ENCODE measurements at places on chromosomes 1 and 21.

DNA sequence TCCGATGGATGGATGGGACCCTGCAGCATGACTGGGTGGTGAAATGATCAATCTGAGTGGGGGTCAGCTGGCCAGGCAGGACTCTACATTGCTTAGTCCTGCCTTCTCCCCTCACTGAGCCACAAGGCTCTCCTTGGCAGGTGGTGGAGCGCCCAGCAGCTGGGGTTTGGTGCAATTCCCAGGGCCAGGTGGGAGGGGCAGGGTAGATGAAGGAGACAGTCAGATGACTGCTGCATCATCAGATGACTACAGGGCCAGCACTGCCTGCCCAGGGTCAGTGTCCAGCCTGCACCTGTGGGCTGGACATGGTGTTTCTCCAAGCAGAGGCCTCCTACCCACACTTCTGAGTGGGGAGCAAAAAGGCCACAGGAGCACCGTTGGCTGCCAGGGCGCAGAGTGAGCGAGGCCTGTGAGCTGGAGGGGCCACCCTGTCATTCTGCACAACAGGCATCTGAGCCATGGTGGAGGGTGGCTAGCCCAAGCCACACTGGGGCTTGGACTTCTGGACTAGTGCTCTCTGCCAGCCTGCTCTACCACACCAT is 103.9 kb upstream of the EDN2 start:
- no peak for DNase-seq

GRCh38 chr21:30984889-30985288 is 53.4 kb downstream of the KRTAP19-8 start:
- no peak for DNase-seq

- no peak for DNase-seq
These were observed 24.5 kb downstream of the TMPRSS2 start for GRCh38 chr21:41483415-41483814.

DNA sequence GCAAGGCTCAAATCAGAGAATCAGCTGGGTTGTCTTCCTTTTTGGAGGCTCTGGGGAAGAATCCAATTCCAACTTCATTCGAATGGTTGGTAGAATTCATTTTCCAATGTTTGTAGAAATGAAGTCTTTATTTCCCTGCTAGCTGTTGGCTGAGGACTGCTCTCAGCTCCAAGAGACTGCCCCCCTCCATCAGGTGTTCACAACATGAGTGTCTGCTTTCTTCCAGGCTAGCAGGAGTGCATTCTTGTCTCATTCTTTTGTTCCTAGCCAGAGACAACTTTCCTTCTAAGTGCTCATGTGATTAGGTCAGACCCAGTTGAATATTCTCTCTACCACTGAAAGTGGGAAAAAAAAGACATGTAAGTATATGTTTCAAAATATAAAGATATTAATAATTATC is 95.2 kb downstream of the HLX start:
- DNase-seq, result no peak

GRCh38 chr21:21247424-21247823 is 249.2 kb downstream of the NCAM2 start:
- no peak for DNase-seq

DNA sequence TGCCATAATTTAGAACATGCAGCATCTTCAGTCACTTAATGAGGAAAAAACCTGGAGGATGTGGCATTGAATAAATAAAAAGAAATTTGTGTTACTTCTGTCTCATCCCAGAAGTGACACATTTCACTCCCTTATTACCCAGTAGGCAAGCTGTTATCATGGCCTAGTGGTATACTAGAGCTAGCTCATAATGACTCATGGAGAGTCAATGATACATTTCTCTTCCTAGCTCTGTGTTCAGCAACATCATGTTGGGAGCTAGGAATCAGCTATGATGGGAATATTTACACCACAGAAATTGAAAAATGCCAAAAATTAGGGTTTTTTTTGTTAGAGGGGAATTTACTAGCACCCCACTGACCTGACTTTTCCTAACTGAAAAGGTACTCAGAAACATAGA is 182.7 kb downstream of the HMCN1 start:
- DNase-seq, result no peak

DNA sequence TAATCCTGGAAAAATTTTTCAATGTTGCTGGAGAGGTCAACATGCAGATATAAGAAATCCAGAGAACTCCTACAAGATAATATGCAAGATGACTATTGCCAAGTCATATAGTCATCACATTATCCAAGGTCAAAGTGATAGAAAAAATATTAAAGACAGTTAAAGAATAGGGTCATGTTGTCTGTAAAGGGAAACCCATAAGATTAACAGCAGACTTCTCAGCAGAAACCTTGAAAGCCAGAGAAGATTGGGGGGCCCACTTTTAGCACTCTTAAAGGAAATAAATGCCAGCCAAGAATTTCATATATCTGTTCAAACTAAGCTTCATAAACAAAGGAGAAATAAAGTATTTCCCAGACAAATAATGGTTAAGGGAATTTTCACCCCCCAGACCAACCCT is 64.1 kb downstream of the PTGFR start:
- no peak for DNase-seq

DNA sequence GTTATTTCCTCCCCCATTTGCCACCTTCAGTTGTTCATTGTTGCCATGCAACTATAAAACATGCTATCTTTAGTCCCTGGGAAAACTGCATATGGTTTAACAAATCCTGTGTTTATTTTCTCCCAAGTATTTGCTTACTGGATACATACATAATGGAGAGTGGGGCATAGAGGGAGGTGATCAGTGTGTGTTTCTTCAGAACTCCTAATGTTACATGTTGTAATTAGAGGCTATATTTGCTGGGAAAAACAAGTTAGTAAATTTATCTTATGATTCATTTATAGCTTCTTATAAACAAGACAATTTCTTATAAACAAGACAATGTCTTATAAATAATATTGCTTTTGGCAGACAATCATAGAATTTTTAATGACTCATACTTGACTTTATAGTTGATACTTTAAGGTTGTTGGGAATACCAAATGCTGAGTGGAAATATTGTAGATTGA is 7.3 kb upstream of the GIPC2 start:
- DNase-seq, result no peak

DNA sequence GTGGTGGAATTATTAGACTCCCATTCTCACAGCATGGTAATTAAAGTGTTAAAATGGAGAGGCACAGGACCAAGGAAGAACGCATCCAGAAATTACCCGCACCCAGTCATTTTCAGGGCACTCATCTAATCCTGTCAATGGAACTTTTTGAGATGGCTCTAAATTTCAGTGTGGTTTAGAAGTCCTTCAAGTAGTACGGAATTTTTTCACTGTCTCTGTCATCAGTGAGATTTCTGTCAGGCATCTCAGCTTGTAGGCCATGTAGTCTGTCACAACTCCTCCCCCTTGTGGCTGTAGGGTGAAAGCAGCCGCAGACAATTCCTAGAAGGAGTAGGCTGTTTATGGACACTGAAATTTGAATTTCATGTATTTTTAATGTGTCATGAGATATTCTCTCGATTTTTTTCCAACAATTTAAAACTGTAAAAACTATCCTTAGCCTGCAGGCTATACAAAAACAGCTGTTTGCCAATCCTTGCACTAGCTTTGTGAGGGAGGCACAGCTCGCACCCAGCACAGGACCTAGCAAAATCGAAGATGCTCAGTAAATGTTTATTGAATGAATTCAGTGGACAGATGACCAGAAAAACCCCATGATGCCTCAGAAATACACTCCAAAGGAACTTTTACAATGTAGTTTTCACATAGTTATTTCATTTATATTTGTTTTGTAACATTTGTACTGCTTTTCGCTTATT is 6.6 kb upstream of the NUP133 start:
- peak; percentile 29 for DNase-seq

DNA sequence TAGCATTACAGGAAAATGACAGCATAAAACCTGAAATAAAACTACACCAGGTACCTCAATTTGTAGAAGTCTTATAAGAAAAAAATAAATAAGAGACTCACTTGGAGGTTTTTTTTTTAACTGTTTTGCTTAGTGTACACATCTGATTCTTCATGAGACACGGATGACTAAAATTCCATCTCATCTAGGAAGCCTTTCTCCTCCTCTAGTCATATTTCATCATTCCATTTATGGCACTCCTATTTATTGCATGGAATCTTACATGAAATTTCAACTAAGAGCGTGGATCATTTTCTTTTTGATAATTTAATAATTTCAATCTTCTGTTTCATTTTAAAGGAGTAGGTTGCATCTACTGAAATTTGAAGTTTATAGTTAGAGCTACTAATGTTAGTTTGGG is 1.6 kb upstream of the PTGS2 start:
- no peak for DNase-seq

DNA sequence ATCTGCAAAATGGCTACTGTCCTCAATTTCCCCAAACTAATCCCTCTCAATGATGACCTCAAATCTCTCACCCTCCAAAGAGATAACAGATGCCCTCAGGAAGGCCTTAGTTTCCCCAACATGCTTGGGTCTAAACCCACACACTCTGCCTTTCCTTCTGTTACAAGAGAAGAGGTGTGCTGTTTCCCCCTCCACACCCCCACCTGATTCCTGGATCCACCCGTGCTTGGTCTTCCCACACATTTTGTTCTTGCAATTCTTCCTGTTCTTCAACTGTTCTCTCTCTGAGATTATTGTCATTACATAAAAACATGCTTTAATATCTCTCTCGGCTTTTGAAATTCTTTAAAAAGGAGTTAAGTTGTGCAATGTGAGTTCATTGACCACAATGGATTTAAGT is 5.7 kb upstream of the CBR3 start:
- DNase-seq, result no peak

DNA sequence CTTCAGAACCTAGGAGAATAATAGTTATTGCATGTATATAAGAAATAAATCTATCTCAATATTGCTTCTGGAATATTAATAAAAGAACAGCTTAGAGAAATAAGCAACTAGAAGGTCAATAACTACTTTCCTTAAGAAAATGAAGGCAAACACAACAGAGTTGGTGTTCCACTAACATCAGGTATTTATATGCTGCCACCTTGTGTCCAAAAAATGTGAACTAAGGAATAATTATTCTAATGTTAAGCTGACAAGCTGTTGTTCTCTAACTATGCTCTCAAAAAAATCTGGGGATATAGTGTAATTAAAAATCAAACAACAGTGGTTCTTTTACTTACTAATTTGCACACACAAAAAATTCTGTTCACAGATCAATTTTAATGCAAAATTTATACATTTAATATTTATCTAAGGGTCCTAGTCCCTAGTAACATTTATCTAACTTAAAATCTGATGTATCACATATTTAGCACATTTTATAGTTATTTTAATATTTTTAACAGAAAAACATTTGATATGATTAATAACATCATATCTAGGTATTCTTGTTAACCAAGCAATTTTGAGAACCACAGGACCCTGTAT is 39.6 kb downstream of the UCHL5 start:
- no peak for DNase-seq

GRCh38 chr1:8841395-8841794 is 24.0 kb upstream of the RERE start:
- DNase-seq, result no peak

- no peak for DNase-seq
These were observed 67.9 kb upstream of the EFHD2 start for GRCh38 chr1:15341634-15342407.

DNA sequence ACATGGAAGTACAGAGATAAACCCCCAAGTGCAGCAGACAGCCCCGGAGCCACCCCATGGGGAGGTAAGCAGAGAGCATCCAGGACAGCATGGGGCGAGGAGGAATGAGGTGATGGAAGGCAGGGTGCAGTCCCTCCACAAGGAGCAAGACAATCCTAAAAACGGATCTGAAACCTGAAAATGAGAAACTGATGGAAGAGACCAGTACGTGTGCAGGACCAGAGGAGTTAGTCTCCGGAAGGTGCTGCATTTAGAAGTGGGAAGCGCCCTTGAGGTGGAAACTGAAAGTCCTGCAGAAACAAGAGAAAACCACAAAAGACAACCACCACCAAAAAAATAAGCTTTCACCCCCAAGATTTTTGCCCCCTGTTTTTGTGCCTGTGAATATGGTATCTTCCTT is 17.4 kb upstream of the DDOST start:
- DNase-seq, result peak; percentile 67

DNA sequence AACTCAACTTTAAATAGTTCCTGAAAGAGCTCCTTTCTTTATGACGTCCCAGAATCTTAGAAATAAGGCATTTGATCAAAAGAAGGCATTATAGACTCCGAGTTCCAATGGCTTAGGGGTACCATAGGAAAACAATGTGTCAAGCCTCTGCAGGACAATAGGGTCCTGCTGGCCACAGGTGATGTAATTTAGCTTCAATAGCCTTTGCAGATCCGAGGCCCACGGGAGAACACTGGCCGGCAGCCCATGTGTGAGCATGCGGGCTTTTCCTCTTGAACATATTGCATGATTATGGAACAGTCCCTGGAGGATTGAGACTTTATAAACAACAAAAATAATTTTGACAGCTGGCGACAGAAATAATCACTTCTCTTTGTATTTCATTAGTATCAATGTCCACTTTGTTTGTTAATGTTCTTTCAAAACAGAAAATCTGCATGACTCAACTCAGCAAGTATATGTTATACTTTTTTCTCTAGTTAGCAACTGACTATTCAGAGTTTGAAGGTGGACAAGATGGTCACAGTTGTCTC is 49.0 kb upstream of the NR5A2 start:
- no peak for DNase-seq

DNA sequence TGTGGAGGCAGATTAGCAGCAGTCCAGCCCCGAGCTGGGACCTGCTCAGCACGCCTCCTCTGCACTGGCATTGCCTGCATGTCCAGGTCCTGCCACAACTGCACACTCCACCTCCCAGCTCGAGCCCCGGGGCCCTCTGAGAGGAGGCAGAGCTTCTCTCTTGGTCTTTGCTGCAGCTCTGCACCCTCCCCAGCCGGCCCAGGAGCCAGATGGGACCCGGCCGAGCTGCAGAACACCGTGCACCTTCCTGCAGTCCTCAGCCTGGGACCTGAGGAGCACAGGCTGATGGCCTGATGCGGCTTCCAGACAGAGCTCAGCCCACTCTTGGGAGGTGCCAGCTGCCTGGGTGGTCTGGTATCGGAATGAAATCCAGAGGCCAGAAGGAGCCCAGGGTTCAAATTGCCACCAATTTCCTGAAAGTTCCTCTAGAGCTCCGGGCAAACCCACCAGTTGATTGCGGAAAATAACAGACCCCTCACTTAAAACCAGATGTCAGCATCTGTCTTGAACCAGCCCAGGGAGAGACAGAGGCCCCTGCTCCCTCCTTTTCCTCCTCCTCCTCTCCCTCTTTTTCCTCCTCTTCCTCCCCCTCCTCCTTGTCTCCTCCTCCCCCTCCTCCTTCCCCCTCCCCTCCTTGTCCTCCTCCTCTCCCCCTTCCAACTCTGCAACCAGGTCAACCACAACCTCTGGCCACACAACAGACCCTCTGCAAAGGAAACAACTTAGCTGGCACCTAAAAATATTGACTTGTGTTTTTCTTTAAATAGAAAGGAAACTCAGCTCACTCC is 10.6 kb upstream of the SPSB1 start:
- DNase-seq, result no peak

GRCh38 chr21:14572204-14572780 is 26.2 kb upstream of the SAMSN1 start:
- no peak for DNase-seq

DNA sequence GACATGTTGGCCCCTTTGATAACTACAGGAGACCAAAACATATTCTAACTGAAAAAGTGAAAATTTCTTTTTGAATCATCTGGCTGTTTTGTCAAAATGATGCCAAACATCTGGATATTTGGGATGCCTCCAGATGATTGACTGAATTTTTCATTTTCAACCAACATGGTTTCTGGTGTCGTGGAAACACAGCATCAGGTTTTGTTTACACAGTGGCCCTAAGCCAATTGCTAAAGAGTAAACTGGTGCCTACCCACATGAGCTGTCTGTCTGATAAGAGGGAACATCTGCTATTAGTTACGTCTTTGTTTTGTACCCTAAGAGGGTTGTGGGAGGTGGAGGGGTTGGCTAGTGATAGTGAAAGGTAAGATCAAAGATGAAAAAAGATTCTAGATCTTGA is 204.8 kb downstream of the KCNK2 start:
- DNase-seq, result no peak

GRCh38 chr1:114746450-114747121 is 11.2 kb downstream of the CSDE1 start:
- no peak for DNase-seq

Data from GM19239 (cell line).